OCI-M1 (cell line): ENCODE measurements at places on chromosomes 11 and 22.

- DNase-seq = no peak
Observed at GRCh38 chr11:47532597-47533213, 20.2 kb downstream of the CELF1 start.

DNA sequence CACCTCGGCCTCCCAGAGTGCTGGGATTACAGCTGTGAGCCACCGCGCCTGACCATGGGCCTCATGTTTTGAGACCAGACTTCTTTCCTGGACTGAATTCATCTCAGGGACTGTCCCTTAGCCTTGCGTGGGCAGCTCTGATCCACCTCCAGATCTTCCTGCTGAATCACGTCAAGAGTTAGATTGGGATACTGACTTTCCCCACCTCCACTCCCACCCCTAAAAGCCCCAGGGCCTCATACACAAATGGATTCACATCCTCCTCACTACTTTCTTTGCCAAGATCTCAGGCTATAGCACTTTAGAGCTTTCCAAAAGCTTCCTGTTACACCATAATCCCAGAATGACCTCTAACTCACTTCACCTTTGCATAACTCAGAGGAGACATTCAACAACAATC lies 12.1 kb downstream of the CCDC87 start:
- no peak for DNase-seq

DNA sequence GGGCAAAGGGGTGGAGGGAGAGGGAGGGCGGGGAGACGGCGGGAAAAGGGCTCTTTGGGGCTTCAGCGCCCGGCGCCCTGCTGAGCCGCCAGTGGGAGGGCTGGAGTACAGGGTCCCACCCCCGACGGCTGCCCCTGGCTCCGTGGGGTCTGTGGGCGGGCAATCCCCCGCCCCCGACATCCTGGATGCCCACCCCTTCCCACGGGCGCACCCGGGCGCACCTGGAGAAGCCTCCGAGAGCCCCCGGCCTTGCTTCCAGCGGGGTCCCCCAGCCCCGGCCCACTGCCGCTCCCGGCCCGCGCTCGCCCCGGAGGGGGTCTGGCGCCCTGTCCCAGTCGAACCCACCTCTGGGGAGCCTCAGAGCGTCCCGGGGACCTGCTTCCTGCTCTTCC lies 394 bp downstream of the CHRM4 start:
- DNase-seq = no peak

GRCh38 chr22:24315367-24315966 lies 44.8 kb downstream of the SPECC1L start:
- DNase-seq = no peak

- no peak for DNase-seq
Observed at GRCh38 chr11:134957540-134958335, 545.7 kb upstream of the B3GAT1 start.

- DNase-seq = no peak
Observed at GRCh38 chr22:37449331-37450001, 22.2 kb upstream of the ELFN2 start.

DNA sequence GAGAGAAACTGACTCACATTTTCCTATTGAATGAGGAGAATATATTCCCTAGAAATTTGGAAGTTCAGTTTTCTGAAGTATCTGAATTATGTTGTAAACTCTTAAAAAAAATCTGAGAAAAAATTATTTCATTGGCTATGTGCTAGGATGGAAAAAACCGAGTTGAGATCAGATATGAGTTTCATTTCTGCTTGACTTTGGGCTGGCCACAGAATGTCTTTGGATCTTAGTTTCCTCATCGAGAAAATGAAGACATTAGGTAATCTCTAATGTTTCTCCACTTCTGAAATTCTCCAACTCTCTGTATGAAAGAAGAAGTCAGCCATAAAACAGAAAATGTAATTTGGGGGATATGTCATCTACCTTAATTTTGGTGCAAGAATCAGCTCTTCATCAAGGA lies 28.8 kb downstream of the SLN start:
- DNase-seq = no peak

GRCh38 chr11:110297076-110297725 lies 787 bp upstream of the RDX start:
- DNase-seq = peak; percentile 68

GRCh38 chr11:94283678-94284077 lies 20.7 kb upstream of the IZUMO1R start:
- DNase-seq = no peak

DNA sequence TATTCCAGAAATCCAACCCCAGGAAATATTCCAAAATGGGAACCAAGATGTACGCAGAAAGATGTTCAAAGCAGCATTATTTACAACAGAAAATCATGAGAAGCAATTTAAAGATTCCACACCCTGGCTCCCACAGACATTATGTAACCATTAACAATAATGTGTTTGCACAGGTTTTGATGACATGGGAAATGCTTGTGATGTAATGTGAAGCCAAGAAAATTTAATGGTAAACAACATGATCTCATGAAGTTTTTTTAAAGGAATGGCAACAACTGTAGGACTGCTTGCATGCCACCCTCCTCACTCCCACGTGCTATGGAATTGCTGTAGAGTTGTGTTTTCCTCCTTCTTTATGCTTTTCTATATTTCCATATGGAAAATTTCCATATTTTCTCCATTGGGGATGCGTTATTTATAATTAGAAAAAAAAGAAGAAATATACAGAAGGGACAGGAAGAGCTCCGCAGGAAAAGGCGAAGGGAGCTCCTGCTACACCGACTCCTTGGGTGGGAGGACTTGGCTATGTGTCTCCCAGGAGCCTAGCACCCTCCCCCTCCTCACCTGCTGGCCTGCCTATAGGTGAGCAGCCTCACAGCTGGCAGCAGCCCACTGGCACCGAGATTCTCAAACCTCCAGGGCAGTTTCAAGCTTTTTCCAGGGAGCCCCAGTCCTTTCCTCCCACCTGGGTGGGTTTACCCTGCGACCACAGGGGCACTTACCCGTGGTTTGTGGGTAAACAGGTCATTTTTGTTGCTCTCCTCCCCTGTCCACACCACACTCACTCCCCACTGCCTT lies 20.9 kb downstream of the LRFN4 start:
- no peak for DNase-seq

GRCh38 chr11:110991661-110992355 lies 253.7 kb upstream of the POU2AF2 start:
- no peak for DNase-seq

GRCh38 chr11:27013781-27014361 lies 20.0 kb downstream of the FIBIN start:
- DNase-seq = no peak
